ENCODE measurements at places on chromosomes 7 and 10.

DNA sequence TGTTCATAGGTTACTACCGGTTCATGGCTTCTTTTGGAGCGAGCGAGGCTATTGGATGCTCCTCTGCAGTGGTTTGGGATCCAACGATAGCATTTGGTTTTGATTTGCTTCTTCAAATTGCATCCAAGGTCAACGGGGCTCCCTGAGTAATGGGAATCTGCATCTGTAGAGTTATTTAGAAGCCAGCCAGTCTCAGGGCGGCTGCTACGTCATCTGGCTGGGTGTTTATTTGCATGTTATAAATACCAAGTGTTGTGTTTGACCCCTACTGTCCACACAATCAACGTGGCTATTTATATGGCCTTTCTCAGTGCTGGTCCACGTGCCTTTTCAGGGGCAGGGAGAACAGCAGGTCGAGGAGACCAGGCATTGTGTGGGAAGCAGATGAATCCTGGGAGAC lies 137.7 kb downstream of the PRPF18 start:
- DNase-seq, result no peak

- no peak for DNase-seq
Measured at GRCh38 chr10:110221044-110221720, 13.8 kb downstream of the MXI1 start.

DNA sequence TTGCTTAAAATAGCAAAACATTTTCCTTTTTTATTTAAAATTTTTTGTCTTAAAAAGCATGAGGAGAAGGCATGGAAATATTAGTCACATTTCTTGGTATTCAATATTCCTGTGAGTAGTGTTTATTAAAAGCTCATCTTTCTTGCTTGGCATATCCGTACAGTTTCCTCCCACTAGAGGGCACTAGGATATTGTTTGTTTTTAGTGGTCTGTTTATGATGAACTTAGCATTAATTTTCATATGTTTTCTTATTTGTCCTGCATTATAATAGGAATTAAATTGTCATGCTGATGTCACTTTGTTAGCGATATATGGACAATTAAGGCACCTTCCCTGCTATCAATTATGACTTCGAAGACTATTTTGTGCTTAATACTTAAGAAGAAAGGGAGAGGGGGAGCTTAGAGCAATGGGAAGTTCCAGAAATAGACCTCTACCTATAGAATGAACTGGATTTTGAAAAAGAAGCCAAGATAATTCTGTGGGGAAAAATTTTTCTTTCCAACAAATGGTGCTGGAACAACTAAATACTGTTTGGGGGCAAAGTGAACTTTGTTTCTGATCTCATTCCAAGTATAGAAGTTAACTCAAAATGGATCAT lies 91.0 kb upstream of the STRIP2 start:
- DNase-seq, result no peak

- no peak for DNase-seq
Measured at GRCh38 chr7:8499128-8499527, 65.7 kb downstream of the NXPH1 start.

- DNase-seq, result no peak
Measured at GRCh38 chr10:129509835-129510234, 42.8 kb downstream of the MGMT start.

DNA sequence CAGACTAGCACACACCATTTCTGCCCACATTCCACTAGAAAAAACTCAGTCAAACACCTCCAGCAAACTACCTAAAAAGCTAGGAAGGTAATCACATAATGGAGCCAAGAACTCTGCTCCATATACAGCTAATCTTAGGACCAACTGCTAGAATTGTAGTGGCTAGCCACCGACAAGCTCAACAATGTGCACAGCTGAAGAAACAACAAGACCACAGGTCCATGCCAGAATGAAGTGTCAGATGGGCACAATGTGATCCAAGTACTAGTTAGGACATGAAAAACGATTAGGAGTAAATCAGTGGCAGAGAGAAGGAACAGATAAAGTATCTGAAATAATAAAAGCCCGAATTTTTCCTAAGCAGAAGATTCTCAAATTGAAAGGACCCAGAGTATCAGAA lies 38.6 kb downstream of the TMEM106B start:
- no peak for DNase-seq
